ENCODE measurements at places on chromosomes 2 and 18.
A peak's percentile ranks its signal among the peaks of the same experiment; 100 is the strongest.

GRCh38 chr2:20608666-20609348, 42.1 kb downstream of the HS1BP3 start:
- DNase-seq: no peak

DNA sequence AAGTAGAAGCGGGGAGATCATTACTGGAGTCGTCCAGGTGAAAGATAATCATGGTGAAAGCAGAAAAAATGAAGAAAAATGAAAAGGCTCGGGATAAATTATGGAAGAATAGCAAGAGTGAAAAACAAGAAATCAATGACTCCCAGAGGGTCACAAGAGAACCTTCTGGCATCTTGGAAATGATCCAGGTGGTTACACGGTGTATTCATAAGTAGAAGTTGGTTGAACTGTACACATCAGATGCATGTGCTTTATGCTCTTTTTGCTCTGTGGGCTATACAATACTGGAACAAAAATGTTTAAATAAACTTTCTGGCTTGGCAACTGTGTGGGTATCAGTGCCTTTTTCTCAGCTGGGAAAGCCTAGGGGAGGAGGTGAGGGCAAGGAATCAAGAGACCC, 348.9 kb downstream of the RND3 start:
- no peak for DNase-seq

- DNase-seq: peak; percentile 6
Observed at GRCh38 chr18:36903215-36903928, 74.4 kb downstream of the KIAA1328 start.

DNA sequence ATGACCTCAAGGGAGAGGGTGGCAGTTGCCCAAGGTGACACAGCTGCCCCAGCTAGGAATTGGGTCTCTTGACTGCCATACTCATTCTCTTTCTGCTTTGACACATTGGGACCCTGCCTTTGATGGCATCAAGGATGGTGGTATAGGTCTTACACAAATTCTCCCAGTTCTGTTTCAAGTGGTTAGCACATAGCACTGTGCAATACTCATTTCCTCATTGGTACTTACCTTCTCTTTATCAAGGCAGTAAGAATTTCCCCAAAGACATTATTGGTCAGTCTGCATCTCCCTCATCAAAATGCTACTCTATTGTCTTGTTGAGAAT, 35.9 kb upstream of the CCDC93 start:
- DNase-seq: no peak

DNA sequence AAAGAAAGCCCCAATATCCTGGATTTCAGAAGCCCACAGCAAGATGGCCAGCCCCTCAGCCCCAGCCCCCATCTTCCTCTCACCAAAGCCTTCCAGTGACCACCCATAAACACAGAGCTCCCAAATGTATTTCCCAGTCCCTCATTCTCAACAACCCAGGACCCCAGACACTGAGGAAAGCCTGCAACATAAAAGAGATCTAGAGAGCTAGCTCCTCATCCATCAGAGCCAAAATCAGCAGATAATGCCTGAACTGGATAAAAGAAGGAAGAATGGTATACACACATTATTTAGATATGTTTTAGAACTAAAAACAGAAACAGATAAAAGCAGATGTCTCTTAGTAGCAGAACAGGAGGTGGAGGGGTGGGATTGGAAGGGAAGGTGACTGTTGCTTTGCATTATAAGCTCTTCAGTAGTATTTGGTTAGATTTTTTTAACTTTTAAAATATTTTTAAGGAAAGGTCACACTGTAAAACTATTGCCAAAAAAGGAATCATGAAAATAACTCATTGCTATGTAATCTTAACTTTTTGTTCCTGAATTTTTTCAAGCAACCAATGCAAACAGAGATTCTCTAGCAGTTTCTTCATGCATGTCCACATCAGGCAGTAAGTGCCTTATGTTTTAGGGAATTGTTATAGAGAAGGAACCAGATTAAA, 144.2 kb upstream of the PKDCC start:
- DNase-seq: peak; percentile 78

DNA sequence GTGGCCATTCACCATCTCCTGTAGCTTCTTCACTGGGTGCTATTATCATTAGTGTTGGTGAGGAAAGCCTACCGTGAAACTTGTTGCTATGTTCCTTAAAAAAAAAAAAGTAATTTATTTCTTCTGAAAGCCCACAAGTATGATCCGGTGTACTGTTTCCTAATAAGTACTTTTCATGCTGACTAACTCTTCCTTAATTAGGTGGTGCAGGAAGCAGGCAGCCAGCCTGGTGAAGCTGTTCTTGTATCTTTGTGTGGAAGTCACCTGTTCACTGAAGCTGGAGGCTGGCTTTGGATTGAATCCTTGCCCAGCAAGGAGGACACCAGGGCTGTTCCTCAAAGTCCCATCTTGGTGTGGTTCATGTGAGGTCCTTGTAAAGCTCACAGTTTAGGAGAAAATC, 321.7 kb upstream of the THSD7B start:
- DNase-seq: no peak

DNA sequence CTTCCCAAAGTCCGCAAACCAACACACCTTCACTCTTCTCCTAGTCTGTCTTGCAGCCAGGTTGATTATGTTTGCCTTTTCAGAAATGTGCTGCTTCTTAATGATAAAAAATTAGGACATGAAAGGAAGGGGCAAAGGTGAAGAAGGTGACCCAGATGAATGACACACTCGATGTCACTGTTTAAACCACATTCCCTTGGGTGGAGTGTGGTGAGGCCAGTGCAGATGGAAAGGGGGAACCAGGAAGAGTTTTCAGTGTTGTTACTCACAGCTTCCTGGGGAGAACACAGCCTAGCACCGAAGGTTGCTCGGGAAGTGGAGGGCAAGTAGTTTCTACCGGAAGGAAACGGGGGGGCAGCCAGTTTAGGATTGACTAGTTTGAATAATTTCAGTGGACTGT, 57.2 kb upstream of the BOD1L2 start:
- no peak for DNase-seq

DNA sequence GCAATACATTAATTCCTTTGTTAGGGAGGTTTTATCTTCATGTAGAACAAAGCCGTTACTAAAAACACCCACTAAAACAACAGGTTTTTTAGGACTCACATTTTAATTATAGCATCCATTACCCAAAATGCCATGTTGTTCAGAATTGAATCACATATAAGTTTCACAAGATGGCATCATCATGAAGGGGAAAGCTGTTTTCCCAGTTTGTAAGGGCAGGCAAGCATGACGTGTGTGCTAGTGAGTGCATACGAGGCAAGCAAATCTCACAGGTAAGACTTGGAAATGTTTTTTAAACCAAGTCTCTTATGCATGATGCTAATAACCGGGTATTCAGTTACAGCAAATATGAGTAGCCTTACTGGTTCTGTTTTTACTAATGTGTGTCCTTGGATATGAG, 111.8 kb upstream of the NFATC1 start:
- DNase-seq: no peak

DNA sequence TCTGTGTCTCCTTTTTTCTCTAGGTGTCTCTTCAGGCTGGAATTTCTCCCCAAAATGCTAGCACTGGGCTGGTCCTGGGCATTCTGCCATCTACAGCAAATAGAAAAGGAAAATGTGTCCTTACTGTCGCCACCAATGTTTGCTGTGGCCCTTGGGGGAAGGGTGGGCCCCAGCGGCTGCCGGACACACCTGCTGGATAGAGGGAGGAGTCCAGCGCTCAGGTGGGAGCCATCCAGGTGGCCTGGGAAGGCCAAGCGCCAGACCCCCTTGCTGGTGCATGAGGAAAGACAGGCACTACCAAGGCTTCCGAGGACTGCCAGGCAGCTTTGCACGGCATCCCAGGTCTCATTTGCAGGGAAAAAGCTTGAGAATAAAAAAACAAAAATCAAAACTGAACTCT, 147.7 kb upstream of the GATA6 start:
- no peak for DNase-seq

DNA sequence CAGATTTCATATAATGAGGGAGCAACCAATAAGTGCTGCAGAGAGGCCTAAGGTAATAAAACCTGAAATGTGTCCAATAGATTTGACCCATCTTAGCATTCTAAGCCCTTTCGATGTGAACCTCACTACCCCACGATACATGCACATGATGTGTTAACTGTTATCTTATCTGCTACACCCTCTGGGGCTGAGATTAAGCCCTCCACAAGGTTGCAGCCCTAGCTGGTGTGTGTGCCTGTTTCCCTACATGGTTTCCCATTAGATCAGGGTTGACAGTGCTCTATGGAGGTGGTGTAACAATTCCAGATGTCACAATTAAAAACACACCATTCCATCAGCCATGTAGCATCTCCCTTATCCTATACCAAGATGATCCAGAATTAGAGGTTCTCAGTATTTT, 68.9 kb upstream of the THSD7B start:
- DNase-seq: no peak

DNA sequence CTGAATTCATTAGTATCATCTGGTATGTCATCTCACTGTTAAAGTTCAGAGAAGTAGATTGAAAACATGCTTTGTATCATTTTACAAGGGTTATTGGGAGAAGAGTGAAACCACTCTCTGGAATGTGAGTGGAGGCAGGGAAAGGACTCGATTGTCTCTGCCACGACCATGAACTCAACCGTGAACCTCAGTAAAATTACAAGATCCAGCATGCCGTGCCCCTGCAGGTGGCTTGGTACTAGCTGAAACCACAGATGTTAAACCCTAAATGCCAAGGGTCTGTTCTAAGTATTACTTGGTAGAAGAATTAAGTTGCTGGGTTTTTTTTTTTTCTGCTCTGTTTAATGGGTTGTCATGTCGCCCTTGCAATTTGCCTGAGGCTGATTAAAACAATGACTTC, 197.2 kb downstream of the MYO3B start:
- no peak for DNase-seq

DNA sequence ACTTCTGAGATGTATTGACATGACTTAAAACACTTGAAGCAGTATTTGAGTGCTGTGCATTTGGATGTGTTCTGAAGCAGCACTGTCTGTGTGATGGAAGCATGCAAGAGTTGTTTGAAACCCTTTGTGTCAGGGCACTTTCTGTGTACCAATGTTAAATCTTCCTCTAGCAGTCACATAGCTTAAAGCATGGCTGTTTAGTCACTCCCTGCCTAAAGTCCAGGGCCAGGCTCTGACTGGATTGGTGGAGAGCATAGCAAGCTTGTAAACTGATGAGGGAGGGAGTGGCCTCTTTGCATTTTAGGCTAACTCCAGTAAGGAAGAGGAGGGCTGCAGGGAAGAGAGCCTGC, 73.5 kb downstream of the MYO1B start:
- peak; percentile 76 for DNase-seq

DNA sequence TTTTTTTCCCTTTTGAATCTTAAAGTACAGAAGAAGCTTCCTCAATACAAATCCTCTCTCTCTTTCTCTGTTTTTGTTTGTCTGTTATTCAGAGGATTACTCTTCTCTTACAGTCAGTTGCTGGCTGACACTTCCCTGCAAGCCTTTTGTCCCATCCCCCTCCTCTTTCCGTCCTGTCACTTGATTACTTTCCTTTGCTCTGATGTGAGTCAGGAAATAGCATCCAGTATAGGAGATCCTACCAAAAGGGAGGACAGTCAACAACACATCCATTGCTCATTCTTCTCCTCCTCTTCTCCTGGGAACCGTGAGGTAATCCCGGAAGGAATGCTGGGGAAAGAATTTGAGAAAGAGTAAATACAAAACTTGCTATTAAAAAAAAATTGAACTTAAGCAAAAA, 79.3 kb upstream of the SCN7A start:
- peak; percentile 43 for DNase-seq

DNA sequence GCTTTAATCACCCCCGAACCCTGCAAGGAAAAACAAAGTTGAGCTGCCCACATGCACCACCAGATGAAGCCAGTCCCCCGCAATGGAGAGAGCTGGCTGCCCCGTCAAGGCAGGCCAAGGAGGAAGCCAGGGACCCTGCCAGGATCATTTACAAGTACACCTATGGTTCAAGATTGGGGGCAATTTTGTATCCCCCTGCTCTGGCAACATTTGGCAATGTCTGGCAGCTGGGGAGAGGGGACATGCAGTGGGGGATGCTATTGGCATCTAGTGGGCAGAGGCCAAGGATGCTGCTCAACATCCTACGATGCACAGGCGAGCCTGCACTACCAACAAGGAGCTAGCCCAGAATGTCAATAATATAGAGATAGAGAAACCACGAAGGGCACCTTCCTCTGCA, 1.9 kb downstream of the ACTR1B start:
- no peak for DNase-seq

- DNase-seq: no peak
Observed at GRCh38 chr18:24631243-24632025, 171.0 kb downstream of the HRH4 start.

- DNase-seq: no peak
Observed at GRCh38 chr2:100546469-100546868, 16.3 kb upstream of the PDCL3 start.

- DNase-seq: no peak
Observed at GRCh38 chr2:55247025-55247424, 14.5 kb downstream of the RPS27A start.

DNA sequence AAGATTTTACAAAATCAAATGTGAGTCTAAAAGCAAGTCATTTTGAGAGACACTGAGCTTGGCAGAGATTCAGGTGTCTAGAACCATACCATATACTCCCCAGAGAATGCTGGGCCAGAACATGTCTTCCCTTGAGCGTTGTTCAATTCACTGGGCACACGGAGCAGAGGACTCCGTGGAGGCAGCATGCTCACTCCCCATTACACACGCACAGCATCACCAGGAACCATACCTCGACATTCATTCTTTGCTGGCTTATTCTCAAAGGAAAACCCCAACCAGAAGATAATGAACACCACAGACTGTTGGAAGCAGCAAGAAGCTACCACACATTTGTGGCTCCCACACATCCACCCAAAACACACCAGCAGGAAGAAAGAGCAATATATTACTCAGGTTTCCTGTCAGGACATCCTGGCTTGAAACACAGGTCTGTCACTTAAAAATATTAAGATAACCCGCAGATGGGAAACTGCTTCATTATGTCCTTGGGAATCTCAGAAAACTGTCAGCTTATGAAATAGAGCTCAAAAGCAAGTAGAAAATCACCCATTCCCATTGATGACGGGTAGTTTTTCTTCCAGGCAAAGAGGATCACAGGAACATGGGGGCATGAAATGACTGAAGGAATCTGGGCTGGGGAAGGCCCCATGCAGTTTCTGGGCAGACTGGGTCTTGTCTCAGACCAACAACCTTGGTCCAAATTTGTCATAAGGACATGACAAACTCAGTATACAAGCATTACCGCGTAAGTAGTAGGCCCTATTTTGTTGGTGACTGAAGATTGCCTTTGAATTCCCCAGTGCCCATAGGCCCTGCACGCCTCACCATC, 46.4 kb downstream of the PCBP1 start:
- DNase-seq: no peak

DNA sequence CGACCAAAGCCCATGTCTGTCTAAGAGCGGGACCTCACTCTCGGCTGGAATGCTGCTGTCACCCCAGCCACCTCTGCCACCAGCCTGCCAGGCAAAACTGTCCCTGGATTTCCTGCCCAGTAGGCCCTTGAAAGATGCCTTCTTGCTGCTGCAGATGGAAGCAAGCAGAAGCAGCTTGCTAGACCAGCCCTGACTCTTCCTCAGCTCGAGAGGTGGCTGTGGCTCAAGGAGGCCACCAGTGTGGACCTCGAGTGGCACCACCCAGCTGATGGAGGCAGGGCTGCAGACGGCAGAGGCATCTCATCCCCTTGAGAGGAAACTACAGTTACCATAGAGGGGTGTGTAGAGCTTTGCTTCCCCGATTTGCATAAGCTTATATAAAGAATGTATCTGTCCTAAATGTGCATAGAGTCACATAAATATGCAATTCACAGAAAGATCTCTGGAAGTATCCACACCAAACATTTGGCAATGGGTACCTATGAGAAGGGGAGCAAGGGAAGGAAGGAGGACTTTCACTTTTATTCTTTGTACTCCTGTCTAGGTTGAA, 20.6 kb downstream of the ADCY3 start:
- no peak for DNase-seq

- no peak for DNase-seq
Observed at GRCh38 chr2:133438026-133438425, 130.2 kb downstream of the NCKAP5 start.

GRCh38 chr2:74581463-74581862, 26.9 kb downstream of the DOK1 start:
- DNase-seq: no peak

Measured in fibroblast of skin of abdomen (primary cell).